ENCODE measurements at places on chromosomes 5 and 9.
A peak's percentile ranks its signal among the peaks of the same experiment; 100 is the strongest.

GRCh38 chr9:13532407-13532806 is 252.9 kb upstream of the MPDZ start:
- no peak for DNase-seq

DNA sequence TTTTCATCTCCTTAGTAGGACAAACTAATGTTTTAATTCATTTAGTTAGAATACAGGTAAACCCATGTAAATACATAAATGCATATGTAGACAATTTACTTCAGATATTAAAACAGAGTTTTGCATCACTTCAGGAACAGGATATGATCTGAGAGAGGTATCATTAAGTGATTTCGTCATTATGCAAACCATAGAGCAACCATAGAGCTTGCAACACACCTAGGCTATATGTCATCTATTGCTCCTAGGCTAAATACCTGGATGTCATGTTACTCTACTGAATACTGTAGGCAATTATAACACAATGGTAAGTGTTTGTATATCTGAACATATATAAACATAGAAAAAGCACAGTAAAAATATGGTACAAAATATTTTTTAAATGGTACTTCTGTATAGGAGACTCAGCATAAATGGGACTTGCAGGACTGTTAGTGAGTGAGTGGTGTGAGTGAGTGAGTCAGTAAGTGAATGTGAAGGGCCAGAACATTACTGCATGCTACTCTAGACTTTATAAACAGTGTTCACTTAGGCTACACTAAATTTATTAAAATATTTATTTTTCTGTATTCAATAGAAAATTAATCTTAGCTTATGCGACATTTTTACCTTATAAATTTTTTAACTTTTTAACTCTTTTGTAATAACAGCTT is 1377.5 kb upstream of the CDH9 start:
- no peak for DNase-seq

DNA sequence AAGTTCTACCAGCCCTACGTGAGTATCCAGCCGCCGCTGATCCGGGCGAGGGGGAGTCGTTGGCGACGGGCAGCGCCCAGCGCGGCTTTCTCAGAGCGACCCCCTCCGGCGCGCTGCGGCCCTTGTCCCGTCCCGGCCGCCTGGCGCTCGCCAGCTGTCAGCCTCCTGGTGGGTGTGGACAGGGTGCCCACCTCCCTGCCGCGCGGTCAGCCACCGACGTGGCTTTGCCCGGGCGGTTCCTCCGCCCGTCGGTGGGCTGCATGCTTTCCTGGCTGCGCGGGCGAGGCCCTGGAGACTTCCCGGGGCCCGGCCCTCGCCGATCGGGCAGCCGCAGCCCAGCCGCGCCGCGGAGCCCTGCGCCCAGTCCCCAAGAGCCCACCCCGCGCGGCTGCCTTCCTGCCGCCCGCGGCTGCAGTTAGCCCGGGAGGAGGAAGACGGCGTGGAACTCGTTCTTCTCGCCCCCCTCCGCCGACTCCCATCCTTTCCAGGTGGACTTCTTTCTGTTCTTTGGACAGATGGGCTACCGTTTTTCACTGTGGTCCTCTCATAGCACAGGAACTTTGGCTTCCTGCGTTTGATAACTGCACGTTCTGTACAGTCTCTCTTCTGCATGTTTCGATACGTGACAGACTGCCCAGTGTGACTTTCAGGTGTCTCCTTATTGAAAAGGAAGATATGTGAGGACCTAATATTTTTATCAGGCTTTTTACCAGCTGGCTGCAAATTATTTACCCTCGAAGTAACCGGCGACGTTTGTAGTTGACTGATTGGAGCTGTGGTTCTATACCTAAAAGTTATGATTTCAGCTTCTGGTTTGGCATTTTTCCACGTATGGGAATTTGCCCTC is 577 bp downstream of the AP3S1 start:
- DNase-seq = peak; percentile 31

- no peak for DNase-seq
Observed at GRCh38 chr5:74017786-74018211, 391.8 kb downstream of the ARHGEF28 start.

DNA sequence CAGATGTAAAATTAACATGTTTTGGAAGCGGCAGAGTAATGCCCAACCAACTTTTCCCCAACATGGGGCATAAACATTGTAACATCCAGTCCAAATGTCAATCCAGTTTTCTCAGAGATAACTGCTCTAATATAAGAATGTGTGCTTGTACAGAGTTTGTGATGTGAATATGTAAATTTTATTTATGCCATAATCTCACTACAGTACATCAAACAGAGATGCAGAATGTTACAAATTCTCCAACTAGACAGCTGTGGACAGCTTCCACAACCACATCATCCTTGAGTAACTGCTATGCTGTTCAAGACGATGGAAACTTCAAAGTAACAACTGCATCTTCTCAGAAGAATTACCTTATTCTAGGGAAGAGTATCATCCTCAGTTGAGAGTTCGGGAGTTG is 109.9 kb downstream of the GLDC start:
- DNase-seq = no peak

DNA sequence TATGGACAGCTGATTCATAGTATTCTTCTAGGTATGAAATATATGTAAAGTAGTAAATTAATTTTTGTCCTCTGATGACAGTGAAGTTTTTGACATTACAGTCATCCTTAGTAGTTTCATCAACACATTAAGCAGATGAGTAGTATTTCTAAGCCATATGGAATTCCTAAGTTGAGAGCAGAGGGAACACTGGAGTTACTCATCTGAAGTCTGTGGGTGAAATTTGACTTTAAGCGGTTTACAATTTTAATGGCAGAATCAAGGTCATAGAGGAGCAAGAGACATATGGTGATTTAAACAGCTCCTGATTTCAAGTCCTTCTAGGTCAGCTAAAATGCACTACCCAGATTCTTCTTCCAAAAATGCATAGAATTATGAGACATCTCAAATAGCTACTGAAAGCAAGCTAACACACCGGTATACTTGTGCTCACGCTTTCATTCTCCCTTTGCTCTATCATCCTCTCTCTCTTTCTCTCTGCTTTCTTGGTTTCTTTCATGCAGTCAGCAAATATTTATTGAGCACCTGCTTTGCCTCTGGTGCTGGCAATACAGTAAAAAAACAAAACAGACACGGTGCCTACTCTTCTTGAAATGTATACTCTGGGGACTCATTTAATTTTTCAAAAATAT is 235.9 kb downstream of the FER start:
- no peak for DNase-seq

DNA sequence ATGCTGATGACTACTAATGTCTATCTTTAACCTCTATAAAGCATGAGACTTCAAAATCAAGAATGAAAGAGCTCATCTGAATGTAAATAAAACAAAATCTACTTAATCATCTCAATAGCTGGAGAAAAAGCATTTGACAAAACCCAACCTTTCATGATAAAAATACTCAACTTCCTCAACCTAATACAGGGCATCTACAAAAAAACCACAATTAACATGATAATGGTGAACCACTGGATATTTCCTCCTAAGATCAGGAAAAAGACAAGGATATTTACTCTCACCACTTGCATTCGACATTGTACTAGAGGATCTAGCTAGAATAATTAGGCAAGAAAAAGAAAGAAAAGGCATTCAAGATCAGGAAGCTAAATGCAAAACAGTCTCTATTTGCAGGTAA is 49.3 kb downstream of the FAM169A start:
- DNase-seq = no peak

DNA sequence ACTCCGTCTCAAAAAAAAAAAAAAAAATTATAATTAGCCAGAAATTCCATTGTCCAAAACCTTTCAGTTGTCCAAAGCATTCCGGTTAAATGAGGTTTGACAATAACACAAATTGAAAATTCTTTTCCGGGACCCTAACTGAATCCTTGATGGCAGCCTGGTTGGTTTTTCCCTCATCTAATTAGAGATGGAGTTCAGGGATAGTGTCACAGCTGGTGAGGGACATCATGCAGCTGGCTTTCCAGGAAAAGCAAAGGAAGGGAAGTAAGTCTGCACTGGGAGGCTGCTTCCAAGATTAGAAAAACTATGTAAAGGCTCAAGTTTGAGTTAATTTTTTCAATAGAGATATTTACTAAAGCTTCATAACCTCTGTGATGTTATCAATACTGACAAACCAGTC is 195.4 kb downstream of the ADAMTS12 start:
- no peak for DNase-seq

DNA sequence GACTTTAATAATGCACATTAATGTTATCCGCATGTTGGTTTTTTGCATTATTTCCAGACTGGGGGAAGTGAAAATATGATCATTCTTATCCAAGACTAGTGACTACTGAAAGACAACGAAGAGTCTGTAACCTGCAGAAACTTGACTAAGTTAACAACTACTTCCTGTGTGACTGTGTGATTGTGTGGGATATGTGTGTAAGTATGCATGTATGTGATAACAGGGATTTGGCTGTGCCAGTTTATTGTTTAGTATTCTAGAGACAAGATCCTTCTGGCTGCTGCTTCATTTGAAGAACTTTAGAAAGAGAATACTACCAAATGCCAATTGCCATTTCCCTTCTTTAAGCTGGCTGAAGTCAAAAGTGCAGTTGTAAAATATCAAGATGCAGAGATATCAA is 375.7 kb upstream of the PRR16 start:
- no peak for DNase-seq

- DNase-seq = no peak
Observed at GRCh38 chr5:11620172-11620571, 284.1 kb downstream of the CTNND2 start.

- no peak for DNase-seq
Observed at GRCh38 chr5:127957701-127958239, 125.8 kb upstream of the SLC12A2 start.

GRCh38 chr5:175836737-175837136 is 34.6 kb upstream of the CPLX2 start:
- DNase-seq = no peak

DNA sequence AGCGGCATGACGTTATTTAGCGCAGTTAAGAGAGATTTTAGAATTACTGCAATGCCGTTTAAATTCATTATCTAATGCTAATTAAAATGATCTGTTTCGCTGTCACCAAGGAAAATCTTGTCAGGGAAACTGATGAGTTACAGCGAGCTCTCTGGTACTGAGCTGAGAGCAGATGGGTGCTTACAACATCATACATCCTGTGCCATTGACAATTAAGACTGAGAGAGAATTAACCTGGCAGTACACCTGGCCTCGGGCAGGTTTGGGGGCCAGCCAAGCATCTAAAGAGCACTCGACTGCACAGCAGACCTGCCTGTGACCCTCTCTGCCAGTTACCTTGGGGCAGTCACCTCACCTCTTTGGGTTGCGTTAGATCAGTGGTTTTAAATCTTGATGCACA is 55.0 kb downstream of the PUM3 start:
- no peak for DNase-seq

GRCh38 chr5:14628346-14628745 is 36.2 kb upstream of the OTULIN start:
- no peak for DNase-seq

- no peak for DNase-seq
Observed at GRCh38 chr9:136273244-136273865, 27.7 kb upstream of the QSOX2 start.

DNA sequence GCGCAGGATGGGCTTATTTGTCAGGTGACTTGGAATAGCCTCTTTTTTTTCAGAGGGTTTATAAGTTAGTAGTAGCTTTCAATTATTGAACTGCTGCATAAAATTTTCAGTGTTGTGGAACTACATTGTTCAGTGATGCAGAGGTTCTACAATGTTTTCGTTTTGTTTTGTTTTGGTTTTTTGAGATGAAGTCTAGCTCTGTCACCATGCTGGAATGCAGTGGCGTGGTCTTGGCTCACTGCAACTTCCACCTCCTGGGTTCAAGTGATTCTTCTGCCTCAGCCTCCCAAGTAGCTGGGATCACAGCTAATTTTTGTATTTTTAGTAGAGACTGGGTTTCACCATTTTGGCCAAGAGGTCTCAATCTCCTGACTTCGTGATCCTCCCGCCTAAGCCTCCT is 22.0 kb downstream of the NUP188 start:
- no peak for DNase-seq

DNA sequence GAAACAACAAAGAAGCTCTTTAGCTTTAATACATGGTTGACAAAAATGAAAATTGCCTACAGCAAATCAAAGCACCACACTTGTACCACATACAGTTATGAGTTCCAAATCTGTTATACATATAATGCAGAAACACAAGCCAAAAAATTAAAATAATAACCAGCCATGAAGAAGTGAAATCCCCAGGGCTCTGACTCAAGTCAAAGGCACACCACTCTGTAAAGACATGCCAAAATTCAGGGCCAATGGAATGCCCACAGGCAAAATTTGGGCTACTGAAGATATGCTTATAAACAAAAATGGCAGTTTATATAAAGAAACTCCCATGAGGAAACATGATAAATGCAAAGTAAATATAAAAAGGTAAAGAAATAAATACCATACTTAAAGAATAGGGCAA is 29.0 kb downstream of the THBS4 start:
- no peak for DNase-seq

DNA sequence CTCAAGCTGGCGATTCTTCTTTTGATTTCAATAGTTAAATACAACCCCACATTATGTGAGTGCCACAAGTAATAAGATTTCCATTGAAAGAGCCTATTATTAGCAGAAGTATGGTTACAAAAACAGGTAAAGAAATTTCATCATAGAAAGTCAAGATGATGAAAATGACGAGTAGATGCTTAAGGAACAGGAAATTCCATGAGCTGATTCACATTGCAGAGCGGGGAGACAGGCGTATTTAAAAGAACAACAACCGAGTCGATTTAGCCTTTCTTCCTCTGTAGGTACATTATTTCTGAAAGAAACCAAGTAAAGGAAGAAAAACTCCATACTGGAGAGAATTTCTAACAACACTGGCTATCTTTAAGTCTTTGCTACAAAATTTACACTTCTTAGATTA is 310.4 kb downstream of the SLF1 start:
- DNase-seq = no peak

DNA sequence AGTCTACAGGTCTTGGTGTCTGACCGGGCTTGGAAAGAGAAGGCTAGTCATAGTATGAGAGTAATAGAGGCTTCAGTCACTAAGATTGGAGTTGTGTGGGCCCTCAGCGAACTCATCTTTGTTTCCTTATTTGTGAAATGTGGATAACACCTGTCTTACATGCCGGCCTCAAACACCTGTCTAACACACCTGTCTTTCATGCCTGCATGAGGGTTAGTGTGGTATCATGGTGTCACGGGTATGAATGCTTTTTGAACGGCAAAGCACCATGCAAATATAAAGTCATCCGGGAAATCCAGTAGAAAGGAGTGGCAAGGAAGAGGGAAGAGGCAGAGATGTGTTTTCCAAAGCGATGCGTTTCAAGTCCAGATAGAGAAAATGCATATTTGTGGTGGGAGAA is 25.5 kb downstream of the GRAMD2B start:
- DNase-seq = no peak

- no peak for DNase-seq
Observed at GRCh38 chr5:42306287-42306686, 117.0 kb upstream of the GHR start.

- no peak for DNase-seq
Observed at GRCh38 chr5:113020461-113021273, 44.1 kb downstream of the DCP2 start.

All from GM12892 (cell line).